ENCODE measurements at places on chromosomes 3 and 15.
A peak's percentile ranks its signal among the peaks of the same experiment; 100 is the strongest.

DNA sequence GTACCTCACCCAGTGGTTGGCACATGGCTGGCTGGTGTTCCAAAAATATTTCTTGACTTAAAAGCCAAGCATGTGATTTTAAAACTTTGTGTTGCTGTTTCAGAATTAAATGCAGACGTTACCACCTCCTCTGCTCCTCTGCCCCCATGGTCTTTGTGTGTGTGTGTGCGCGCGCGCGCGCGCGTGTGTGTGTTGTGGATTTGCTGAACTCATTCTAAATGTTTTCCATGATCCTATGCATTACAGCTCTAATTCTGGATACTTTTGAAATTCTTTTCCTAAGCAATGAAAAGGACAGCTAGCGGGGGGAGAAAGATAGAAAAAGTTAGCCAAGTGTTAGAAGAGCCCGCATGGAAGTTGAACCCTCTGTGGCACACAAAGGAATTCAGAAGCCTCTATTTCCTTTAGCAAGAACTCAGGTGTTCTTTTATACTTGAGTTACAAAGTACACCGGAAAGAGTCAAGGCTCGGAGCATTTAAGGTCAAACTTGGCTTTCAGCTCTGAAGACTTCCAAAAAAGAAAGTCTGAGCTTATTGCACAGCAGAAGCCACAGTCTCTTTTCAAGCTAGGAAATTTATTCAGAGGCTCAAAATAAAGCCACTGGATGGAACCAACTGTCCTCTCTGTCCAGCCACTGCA lies 350.5 kb upstream of the TBL1XR1 start:
- DNase-seq, result no peak

DNA sequence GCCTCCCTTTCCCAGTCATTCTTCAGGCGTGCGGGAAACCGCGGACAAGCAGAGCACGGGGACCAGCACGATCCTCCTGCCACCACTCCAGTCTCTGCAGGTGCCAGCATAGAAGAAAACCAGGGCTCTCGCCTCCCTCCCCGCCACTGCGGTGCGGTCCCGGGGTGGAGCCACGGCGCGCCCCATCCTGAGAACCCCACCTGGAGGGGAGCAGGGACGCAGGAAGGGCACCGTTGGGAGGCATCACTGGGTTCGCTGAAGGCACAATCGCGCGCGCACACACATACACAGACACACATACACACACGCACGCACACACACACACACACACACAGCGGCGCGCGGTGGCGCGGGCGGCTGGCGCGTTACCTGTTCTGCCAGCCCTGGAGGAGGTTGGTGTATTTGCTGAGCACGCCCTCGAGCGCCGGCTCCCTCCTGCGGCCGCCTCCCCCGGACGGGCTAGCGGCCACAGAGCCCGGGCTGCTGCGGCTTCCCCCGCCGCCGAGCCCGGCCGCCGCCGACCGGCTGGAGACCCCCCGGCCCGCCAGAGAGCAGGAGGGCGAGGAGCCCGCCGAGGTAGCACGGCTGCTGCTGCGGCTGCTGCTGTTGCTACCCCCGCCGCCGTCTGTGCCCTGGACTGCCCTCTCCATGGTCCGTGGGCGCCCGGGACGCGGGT lies 394 bp downstream of the OSBPL10 start:
- DNase-seq, result peak; percentile 46

- no peak for DNase-seq
Measured at GRCh38 chr15:77517579-77517978, 96.9 kb downstream of the HMG20A start.

GRCh38 chr15:43193710-43194109 lies 8.5 kb downstream of the CCNDBP1 start:
- no peak for DNase-seq

DNA sequence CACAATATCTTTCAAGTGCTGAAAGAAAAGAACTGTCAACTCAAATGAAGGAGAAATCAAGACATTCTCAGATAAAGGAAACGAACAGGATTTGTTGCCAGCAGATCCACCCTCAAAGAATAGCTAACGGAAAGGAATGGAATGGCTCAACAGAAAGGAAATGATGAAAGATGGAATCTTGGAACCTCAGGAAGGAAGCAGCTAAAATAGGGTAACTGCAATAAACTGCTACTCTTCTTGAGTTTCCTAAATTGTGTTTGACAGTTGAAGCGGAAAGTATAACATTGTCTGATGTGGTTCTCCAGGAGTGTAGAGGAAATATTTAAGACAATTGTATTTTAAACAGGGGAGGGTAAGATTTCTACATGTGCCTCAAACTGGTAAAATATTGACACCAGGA lies 22.0 kb downstream of the PRR23E start:
- no peak for DNase-seq

- DNase-seq, result no peak
Measured at GRCh38 chr3:108985844-108986243, 32.2 kb upstream of the GUCA1C start.

GRCh38 chr15:64046421-64047153 lies at the start of gene DAPK2:
TSS of gene DAPK2 (minus strand) at chr15:64046485. CDS start at chr15:64040261, 6,224 bp downstream.
- DNase-seq, result peak; percentile 19

- DNase-seq, result no peak
Measured at GRCh38 chr3:57160076-57160764, 4.9 kb downstream of the IL17RD start.

DNA sequence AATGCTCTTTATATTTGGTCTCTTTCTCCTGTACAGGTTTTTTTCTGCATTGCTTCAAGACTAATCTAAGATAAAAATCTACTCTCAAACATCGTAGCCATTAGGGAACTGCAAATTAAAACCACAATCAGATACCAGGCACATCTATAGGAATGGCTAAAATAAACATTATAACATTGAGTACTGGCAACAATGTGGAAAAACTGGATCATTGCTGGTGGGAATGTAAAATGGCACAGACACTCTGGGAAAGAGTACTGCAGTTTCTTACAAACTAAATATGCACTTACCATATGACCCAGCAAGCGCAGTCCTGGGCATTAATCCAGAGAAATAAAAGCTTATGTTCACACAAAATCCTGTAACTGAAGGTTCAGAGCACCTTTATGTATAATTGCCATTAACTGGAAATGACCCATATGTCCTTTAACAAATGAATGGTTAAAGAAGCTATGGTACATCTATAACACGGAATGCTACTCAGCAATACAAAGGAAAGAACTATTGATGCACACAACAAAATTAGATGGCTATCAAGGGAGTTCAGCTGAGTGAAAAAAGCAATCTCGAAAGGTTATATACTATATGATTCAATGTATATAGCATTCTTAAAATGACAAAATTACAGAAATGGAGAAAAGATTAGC lies 6.3 kb downstream of the ABCC5 start:
- DNase-seq, result no peak

GRCh38 chr3:172261054-172261453 lies 187.2 kb downstream of the GHSR start:
- DNase-seq, result no peak

DNA sequence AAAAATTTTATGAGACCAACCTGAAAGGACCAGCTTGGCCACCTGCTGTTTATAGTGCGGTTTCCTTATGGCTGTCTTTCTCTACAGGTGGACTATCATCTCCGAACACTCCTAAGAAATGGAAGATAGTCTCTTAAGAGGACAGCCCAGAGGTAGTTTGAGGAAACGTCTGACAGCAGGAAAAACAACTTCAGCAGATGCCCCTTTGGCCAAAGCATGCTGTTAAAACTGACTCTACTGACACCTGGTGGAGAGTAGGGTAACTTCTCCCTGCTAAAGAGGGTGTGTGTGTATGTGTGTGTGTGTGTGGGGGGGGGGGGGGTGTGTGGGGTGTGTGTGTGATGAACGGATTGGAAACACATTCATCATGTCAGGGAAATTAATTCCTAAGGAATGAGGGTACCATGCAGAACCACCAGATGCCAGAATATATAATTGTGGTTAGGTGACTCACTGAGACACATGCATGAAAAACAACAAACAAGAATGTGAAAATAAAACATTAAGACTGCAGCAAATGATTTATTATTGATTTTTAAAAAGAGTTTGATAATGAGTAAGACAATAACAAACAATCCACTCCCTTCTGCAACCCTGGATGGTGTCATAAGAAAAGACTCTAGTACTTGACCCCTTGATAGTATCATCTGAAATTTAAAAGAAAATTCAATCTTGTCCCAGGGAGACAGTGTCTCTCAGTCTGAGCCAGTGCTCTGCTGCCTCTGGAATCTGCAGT lies 256.5 kb downstream of the THRB start:
- peak; percentile 1 for DNase-seq
